ENCODE measurements at places on chromosomes 3 and 15.

DNA sequence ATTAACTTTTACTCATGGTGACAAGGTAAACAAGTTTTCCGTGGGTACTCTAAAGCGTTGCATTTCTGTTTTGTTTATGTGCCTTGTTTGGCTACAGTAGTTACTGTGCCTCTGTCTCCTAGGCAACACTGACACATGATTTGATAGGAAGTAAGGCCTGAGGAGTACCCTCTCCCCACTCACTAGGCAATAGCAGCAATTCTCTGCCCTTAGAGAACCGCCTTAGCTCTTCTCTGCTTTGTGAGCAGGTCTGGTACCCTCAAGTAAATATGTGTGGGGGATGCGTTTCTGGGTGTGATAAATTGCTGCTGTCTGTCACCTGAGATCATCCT is at the start of gene IL5RA:
TSS of gene IL5RA (minus strand) at position 76 of the 332 bp plus-strand sequence. CDS start 5,390 bp downstream, outside the sequence.
- DNase-seq = no peak

DNA sequence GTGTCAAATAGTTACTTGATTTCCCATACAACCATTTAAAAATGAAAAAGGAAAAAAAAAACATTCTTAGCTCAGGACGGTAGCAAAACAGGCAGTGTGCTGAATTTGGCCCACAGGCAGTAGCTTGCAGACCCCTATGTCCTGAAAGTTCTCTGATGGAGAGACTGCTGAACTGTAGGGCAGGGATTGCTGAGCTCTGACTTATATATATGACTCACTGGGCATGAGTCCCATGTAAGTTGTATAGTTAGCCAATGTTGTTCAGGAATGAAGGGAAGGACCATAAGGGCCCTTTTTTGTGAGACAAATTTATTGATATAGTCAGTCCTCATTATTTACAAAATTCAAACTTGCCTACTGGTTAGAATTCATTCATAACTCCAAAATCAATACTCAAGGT is 36.9 kb upstream of the FRMD4B start:
- DNase-seq = no peak

- no peak for DNase-seq
Observed at GRCh38 chr3:132210476-132211346, 106.5 kb upstream of the ACP3 start.

DNA sequence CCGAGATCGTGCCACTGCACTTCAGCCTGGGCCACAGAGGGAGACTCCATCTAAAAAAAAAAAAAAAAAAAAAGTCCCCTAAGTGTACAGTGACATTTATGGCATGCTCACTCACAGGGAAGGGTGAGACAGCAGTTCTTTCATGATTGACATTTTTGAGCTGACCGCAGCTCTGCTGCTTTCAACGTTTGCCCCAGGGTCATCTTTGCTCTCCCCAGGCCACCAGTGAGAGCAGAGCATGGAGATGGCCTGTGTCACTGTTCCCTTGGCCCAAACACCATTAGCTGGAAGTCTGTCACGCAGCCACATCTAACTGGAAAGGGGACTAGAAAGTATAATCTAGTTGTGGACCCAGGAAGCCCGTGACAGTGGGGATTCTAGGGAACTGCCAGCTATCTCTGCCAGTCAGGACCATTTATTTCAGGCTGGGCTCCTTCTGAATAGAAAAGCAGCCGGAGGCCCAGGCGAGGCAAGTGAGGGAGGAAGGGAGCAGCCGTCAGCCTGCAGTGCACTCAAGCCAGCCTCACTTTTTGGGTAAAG is 193.4 kb upstream of the HES1 start:
- no peak for DNase-seq

GRCh38 chr15:55241186-55241585 is 44.4 kb upstream of the RSL24D1 start:
- no peak for DNase-seq

- DNase-seq = no peak
Observed at GRCh38 chr15:78536134-78536533, 4.1 kb upstream of the PSMA4 start.

GRCh38 chr3:179768080-179768479 is 115.2 kb downstream of the USP13 start:
- DNase-seq = no peak

GRCh38 chr3:186121278-186121677 is 12.4 kb upstream of the ETV5 start:
- DNase-seq = no peak

DNA sequence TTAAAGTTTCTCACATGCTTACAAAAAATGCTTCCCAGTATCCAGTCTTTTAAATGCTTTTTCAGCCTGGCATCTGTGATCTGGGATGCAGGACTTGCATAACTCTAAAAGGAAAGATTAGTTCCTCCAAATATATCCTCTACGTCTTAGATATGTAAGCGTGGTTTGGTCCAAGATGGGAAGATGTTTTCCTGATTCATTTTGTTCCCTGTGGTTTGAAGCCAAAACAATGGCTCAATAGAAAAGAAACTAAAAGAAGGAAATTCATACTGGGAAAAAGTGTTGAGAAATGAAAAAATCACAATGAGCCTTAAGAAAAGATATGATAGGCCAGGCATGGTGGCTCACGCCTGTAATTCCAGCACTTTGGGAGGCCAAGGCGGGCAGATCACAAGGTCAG is 1002.8 kb downstream of the NAALADL2 start:
- no peak for DNase-seq

DNA sequence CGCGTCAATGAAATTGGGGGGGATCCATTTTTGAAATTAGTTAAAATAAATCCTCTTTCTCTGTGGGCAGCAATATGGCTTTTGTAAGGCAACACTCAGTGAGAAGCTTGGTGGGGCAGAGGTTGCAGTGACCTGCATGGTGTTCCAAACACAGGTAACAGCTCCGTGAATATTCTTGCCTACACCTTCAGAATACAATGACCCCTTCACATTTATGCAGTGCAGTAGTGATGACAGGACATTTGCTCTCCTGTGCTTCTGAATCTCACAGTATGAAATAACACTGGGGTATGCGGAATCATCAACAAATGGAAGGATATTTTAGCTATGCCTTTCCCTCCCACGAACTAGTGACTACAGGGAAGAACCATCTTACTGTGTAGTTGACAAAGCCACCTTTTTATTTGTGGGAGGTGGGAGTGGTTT is 6.9 kb downstream of the AHSG start:
- DNase-seq = no peak

GRCh38 chr15:77697893-77698292 is 65.2 kb upstream of the LINGO1 start:
- no peak for DNase-seq

GRCh38 chr3:136070334-136070733 is 104.8 kb downstream of the PPP2R3A start:
- DNase-seq = no peak

GRCh38 chr15:52551762-52552161 is 17.1 kb downstream of the ARPP19 start:
- DNase-seq = no peak

- no peak for DNase-seq
Observed at GRCh38 chr15:77863491-77864105, 213.9 kb downstream of the TBC1D2B start.

GRCh38 chr15:73927003-73927475 is 777 bp downstream of the LOXL1 start:
- peak; percentile 93 for DNase-seq

DNA sequence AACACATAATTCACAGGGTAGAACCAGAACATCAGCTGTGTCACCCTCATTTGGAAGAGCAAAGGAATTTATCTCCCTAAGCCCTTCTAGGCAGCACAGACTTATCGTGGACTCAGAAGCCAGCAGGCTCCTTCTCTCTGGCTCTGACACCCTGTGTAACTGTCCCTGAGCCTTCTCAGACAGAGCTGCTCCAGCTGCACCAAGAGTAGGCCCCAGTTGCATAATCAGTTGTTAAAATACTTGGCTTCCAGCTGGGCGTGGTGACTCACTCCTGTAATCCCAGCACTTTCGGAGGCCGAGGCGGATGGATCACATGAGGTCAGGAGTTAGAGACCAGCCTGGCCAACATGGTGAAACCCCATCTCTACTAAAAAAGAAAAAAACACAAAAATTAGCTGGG is 49.4 kb upstream of the ACVR2B start:
- DNase-seq = peak; percentile 37

GRCh38 chr3:132829101-132829500 is 106.9 kb upstream of the NPHP3 start:
- DNase-seq = no peak

DNA sequence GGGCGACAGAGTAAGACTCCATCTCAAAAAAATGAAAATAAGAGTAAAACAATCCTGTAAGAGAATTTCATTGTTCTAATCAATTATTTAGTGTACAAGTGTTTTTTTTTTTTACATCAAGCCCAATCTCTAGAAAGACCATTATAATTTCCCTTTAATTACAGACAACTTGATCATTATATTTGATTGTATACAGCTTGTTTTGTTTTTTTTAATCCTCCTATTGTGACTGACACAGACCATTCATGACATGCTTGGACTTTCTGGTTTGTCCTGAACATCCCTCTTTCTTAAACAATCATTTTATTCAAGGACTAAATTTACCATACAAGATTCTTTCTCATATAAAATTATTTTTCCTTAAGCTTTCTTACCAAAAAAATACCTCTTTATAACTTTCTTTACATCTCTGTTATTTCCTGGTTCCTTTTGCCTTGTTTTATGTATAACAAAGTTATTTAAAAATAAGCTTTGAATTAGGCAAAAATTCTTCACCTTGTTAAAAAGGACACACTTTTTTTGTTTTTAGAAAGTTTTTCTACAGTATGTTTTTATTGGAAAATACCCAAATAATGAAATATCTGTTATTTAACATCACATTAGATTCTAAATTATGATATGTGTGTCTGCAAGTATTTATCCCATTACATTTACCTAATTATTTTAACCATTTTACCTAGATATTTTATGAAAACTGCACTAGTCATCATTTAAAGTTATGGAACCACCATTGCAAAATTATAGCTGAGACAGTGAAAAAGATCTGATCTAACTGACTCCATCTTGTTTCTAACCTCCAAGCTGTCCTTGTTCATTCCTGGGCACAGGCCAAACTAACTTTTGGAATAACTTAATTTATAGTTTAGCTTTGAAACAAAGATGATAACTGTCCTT is 26.1 kb upstream of the GFM1 start:
- no peak for DNase-seq

DNA sequence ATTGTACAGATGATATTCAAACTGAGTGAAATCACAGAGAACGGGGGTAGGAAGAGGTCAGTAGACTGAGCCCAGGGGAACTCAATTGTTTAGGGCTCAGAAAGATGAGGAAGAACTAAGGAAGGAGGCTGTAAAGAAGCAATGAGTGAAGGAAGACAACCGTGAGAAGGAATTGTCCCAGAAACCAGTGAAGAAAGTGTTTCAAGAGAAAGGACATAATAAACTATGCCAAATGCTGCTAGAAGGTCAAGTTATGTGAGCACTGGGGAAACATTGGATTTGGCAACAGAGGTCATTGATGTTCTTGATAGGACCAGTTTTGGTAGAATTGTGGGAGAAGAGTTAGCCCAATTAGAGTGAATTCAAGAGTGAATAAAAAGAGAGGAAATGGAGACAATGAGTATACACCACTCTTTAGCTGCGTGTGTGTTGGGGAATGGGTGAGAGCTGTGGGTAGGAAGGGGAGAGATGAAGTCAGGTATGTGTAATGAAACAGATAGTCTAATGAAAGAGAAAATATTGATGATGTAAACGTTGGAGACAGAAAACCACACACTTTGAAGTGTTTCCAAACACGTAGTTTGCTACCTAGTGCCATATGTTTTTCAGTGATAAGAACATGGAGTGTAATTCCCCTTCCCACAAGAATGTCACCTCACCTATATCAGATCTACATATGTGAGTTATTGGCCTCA is 42.5 kb upstream of the MME start:
- DNase-seq = no peak

GRCh38 chr3:74301056-74301455 is 313.4 kb downstream of the CNTN3 start:
- DNase-seq = no peak

DNA sequence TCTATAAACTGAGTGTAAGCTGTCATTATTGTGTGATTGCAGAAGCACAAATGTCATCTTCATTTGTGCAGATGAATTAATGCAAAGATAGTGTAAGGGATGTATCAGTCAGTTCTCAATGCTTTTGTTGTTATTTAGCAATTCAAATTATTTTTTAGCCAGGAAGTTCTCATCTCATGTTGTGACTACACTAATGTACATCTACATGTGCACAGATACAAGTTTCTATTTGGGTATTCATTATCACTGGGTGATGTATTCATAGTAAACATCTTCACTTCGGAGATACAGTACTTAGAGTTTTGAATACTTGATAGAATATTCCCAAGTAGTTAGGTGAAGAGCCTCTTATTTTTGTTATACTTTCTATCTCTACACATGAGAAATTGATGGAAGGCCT is 11.1 kb downstream of the EIF2A start:
- no peak for DNase-seq

DNA sequence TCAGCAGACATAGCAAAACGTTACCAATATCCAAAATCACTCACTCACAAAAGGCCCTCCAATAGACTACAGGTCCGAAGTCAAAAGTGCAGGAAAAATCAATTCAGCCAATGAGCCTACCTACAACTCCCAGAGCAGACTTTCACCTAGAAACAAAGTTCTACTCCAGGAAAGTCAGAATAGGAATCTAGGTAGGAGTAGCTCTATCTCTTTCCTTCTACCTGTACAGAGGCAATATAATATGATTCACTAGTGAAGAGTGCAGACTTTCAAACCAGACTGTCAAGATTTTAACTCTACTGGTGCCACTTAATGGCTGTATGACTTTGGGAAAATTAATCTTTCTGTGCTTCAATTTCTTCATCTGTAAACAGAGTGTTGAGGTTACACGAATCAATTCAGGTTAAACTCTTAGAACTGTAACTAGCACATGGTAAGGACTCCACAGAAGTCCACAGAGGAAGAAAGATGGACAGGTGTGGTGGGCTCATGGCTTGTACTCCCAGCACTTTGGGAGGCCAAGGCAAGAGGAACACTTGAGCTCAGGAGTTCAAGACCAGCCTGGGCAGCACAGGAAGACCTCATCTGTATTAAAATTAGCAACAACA is 9.4 kb downstream of the DCUN1D1 start:
- no peak for DNase-seq

GRCh38 chr15:51129535-51130188 is 35.0 kb upstream of the TNFAIP8L3 start:
- no peak for DNase-seq

DNA sequence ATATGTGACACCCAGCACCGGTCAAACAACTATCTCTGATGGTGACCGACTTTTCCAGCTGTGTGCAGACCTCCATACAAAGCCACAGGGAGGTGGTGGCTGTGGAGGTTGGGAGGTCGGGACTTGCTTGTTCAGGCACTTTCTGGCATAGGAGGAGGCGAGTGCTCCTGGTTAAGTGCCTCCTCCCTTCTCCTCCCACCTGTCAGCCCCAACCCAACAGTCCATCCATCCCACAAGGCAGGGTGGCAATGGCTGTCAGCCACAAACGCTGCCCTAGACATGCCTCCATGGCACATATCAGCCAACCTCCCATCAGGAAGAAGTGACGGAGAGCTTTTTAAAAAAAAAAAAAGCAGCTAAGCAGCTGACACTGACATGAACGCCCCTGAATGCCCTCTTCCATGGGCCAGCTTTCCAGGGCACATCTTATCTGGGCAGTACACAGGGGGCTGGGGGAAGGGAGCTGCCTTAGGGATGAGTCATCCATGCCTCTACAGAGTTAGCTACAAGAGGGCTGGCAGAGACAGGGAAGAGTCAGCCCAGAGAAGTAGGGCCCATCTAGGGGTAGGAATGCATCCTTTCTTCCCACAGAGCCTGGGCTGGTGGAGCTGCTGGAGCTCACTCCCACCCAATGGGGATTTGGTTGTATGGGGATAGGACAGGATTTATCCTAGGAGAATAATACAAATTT is 41.2 kb downstream of the CCDC12 start:
- DNase-seq = peak; percentile 54
